EL (cell line): ENCODE measurements at places on chromosomes 1 and 21.
A peak's percentile ranks its signal among the peaks of the same experiment; 100 is the strongest.

DNA sequence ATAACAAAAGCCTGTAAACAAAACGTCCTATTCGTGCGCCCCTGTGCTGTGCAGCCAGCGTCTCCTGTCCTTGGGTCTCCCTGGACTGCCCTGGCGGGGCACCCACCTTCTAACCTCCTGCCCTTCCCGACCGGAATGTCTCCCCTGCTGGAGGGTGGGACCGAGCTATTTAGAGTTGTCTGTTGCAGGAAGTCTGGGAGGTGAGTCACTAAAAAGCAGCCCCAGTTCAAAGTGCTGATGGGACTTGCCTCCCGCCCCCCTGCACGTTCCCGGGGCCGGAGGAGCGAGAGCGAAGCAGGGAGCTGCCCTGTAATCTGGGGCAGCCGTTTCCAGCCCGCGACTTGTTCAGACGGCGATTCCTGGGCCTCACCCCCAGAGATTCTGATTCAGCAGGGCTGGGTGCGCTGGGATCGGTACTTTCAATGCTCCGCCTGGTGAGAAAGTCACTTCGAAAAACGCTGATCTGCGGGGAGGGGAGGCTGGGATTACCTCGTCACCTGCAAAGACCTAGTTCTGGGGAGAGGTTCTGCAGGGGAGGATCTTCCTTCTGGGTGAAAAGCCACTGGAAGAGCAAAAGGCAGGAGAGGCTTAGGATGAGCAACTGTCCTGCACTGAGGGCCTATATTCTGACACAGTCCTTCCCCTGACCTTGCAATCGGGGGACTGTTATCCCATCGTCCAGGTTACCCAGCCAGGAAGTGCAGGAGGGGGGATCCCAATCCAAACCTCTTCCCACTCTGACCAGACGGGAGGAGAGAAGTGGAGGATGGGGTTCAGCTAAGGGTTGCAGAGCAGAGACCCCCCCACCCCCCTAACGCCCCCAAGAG lies 1.2 kb upstream of the DHRS3 start:
- DNase-seq = peak; percentile 91

DNA sequence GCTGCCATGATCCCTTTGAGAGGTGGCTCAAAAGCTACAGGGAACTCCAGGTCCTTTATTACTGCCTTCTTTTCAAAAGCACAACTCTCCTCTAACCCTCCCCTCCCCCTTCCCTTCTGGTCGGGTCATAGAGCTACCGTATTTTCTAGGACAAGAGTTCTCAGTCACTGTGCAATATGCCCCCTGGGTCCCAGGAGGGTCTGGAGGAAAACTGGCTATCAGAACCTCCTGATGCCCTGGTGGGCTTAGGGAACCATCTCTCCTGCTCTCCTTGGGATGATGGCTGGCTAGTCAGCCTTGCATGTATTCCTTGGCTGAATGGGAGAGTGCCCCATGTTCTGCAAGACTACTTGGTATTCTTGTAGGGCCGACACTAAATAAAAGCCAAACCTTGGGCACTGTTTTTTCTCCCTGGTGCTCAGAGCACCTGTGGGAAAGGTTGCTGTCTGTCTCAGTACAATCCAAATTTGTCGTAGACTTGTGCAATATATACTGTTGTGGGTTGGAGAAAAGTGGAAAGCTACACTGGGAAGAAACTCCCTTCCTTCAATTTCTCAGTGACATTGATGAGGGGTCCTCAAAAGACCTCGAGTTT lies 3.1 kb downstream of the BTG2 start:
- no peak for DNase-seq

GRCh38 chr1:150233359-150234308 lies 2.3 kb downstream of the ANP32E start:
- peak; percentile 21 for DNase-seq

GRCh38 chr1:180175806-180176205 lies 21.1 kb downstream of the QSOX1 start:
- DNase-seq = no peak

DNA sequence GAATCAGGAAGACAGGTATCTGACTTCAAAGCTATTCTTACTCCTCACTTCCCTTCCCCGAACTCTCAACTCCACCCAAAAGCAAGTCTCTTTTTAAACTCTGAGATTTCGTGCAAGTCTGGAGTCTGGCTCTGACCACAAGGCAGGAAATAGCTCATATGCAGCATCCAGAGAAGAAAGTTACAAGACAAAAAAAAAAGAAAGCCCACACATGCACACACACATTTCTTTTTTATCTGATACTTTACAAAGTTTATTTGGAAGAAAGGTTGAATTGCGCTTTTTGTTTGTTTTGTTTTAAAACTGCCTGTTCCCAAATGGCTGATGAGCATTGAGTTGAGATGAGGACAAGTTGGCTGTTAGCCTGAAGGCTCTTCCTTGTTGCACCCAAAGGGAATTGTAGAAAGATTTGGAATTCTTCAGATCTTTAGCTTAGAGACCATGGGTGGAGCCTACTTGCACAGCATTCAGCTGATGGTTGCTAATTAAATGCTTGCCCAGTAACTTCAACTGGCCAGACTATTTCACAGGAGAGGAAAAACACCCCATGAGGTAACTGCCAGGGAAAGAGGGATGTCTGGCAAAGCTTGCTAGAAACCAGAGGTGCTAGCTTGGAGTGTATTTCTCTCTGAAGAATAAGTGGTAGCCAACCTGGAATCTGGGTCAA lies 490.3 kb downstream of the TTLL7 start:
- DNase-seq = peak; percentile 21

- no peak for DNase-seq
Measured at GRCh38 chr1:68705466-68705865, 208.6 kb upstream of the DEPDC1 start.

DNA sequence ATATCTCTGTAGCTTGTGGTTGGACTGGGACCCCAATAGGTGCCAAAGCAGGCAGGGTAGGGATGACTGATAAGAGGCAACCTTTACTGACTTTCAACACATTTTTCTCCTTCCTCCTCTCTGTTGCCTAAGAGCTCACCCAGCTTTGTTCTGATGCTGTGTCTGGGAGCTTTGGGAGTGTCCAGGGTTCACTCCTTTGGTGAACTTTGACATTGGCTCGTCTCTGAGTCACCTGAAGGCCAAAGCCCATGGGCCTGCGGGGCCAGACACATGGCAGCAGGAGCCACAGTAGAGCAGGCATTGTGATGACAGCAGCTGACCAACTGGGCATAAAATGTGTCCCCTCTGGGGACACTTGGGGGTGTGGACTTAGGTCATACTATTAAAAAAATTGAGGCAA lies 99.5 kb upstream of the ZNF644 start:
- DNase-seq = no peak

GRCh38 chr1:12015001-12015491 lies 4.3 kb upstream of the MIIP start:
- peak; percentile 85 for DNase-seq

- no peak for DNase-seq
Measured at GRCh38 chr21:42581336-42581992, 67.8 kb downstream of the SLC37A1 start.

DNA sequence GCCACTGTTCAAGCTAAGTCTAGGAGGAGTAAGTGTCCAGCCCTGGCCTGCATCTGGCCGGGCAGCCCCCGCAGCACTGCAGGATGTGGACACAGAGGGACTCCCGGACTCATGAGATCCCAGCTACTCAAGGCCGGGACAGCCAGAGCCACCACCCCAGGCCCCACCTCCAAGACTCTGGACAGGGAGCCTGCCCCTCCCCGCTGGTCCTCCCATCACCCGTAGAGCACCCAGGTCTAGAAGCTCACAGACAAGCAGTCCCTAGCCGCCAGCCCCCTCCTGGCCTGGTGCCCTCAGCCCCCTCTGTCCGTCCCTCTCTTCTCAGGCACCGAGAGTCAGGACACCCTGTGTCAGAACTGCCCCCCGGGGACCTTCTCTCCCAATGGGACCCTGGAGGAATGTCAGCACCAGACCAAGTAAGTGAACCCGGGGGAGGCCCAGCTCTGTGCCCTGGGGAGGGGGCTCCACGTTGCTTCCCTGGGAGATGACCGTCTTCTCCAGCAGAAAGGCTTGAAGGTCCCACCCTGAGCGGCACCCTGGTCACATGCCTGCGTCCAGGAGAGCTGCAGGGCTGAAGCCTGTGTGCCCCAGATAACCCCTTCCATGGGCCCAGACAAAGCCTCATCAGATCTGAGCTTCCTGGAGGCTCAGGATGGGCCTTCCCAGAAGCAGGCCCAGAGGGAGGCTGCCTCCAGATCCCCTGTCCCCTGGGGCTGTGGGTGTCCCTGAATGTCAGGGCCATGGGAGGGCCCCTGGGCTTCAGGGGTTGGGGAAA lies 4.3 kb downstream of the TNFRSF14 start:
- DNase-seq = no peak

- no peak for DNase-seq
Measured at GRCh38 chr1:172485626-172486025, 41.8 kb upstream of the PIGC start.

DNA sequence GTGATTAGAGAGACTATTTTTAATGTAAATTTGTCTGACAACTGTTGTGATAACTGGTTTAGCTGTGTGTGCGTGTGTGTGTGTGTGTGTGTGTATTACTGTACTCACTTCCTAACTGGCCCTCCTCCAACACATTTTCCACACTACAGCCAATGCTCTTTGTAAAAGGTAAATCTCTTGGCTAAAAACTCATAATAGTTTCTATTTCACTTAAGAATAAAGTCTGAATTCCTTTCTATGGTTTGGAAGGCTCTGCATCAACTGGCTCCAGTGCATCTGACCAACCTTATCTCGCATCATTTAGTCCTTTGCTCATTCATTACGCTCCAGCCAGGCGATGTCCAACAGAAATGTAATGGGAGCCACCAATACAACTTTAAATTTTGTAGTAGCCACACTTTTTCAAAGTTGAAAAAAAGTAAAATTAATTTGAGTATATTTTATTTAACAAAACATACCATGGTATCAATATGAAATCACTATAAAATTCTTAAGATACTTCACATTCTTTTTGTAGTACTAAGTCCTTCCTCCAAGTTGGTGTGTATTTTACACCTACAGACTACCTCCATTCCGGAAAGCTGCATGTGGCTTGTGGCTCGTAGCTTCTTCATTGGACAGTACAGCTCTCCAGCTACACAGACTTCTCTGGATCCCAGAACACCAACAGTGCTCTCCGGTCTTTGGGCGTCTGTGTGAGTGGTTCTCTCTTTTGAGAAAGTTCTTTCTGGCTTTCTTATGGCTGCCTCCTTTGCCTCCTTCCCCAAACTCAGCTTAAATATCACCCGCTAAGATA lies 68.9 kb downstream of the NRIP1 start:
- DNase-seq = peak; percentile 73

- no peak for DNase-seq
Measured at GRCh38 chr1:38129473-38129872, 82.9 kb upstream of the POU3F1 start.
